Coronary artery (tissue), 2 donors: ENCODE measurements at places on chromosomes 16 and 17.

DNA sequence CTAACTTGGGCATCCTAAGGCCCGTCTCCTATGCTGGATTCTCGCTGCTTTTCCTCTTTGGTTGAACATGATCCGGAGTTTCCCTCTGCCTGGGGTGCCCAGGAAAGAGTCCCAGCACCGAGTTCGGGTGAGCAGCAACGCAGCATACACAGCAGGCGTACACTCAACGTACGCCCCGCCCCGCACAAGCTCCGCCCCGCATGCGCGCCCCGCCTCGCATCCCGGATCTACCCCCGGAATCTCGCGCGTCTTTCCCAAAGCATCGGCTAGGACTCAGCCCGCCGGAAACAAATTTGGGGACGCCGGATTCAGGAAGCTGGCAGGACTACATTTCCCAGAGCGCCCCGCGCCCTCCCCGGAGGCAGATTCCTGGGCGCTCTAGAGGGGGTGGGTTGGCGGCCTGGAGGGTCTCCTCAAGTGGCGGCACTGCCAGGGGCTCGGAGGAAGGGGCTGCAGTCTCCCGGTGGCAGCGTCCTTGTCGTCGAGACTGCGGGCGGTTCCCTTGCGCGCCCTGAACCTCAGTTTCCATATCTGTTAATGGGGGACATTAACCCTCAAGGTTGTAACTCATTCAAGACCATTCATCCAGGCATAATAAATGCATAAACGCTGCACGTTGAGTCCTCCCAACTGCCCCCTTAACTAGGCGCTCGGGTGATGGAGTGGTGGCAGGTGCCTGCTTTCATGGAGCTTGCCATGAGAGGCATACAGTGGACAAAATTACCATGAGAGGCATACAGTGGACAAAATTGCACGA is 1.8 kb upstream of the ZNF500 start:
- peak; percentile 97 for DNase-seq

DNA sequence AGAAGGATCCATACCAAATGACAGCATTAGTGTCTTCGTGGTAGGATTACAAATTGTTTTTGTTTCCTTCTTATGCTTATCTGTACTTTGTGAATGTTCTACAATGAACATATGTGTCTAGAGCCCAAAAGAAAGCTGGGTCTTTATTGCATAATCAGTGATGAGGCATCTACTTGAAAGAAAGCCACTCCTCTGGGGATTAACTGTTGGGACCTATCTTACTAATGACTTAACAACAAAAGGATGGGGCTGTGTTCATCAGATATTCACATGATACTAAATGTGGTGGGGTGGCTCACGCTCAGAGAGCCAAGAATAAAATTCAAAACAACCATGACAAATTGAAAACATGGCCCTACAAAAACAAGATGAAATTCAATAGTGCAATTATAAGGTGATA is 160.2 kb downstream of the RGS9 start:
- no peak for DNase-seq

GRCh38 chr17:9971991-9972390 is 66.9 kb upstream of the RCVRN start:
- DNase-seq = no peak

DNA sequence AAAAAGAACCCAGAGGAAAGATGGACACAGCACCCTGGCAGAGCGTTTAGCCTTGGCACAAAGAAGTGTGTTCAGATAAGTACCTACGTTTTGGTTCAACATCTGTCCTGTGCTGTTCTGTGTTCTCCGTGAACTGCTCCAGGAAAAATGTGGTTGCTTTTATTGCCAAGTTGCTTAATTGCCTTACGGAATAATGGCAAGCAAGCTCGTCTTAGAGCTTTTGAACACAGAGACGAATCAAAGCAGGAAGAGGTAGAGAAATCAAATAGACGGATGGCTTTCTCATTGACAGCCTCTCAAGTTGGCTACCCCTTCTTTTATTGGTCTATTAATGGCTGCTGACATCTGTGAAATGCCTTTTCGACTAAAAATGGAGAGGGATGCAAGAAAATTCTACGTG is 911.1 kb upstream of the EEF2KMT start:
- DNase-seq = no peak

DNA sequence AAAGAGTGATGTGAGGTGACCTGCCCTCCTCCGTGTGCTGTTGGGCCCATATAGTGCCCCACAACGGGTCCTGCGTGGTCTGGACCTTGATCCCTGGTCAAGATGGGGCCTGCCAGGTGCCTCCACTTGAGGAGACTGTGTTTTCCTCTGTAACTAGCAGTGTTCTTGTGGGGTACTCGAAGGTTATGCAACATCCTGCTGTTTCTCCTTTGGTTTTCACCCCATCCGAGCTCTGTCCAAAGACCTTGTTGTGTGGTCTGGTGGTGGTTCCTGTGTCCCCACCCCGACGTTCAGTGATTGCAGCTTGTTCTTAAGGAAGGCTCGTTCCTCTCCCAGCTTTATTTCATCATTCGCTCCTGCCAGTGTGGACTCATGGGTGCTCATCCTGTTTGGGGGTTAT is 38.7 kb upstream of the ZNF750 start:
- DNase-seq = no peak

- DNase-seq = no peak
Measured at GRCh38 chr17:51818777-51819176, 339.7 kb downstream of the CA10 start.
